ENCODE measurements at places on chromosomes 4 and X.

GRCh38 chrX:81662381-81662780 is 460.5 kb downstream of the SH3BGRL start:
- DNase-seq: no peak

DNA sequence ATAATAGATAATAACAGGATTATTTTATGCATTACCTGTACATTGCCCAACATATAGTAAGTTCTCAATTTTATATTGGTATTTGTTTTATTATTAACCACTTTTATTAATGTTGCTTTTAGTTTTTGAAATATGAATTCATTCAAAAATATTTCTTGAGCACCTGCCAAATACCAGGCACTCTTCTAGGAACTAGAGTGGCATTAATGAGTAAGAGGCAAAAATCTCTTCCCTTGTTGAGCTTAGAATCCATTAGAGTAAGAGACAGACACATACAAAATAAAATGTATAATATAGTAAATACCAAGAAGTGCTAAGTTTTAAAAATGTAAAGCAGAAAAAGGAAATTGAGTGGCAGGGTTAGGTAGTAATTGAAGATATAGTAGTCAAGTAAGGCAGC is 45.8 kb downstream of the TET2 start:
- no peak for DNase-seq

GRCh38 chr4:14143892-14144291 is 516.4 kb upstream of the BOD1L1 start:
- DNase-seq: no peak

GRCh38 chr4:153520801-153521329 is 54.7 kb downstream of the TMEM131L start:
- no peak for DNase-seq

DNA sequence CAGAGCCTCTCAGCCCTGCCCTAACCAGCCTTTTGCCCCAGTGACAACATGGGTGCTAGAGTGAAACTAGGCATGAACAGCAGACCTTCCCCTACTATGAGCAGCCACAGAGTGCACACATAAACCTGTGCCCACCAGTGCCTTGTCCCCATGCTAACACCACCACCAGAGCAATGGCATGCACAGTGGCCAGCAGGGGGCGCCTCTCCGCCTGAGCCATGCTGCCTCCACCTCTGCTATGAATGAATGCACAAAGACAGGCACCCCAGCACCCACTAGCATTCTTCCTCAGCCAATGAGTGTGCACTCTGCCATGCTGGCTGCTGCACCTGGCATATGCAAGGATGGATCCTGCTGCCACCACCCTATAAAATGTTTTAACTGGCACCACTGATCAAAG is 286.9 kb upstream of the FGF16 start:
- no peak for DNase-seq

- no peak for DNase-seq
These were observed 56.0 kb downstream of the GSX2 start for GRCh38 chr4:54155936-54156335.

- DNase-seq: no peak
These were observed 7.6 kb downstream of the CTAG1A start for GRCh38 chrX:154592505-154592904.

- DNase-seq: no peak
These were observed 6.0 kb downstream of the RBPJ start for GRCh38 chr4:26326791-26327190.

DNA sequence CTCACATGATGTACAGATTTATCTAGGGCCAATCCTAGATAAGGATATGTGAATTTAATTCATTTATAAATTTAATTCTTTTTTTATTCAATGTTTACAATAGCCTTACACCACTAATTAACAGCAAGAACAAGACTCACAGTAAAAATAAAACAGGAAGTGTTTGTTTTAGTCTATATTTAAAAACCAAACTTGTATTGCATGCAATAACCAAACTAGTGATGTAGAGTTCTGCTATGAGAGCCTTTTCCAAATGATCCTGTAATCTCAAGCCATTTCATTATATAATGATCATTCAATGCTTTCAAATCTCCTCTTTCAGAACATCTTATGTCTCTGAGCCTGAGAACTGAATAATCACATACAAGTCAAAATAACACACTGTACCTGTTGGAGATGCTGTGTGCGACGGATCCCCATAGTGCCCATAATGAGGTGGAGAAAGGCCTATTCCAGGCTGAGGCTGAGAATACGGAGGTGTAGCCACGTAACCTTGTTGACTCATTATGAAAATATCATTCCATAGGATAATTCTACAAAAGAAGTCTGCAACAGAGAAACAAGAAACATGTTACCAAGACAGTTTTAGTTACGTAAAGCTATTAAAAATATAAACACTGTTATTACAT is 2.6 kb downstream of the SEC24D start:
- no peak for DNase-seq

- DNase-seq: no peak
These were observed 648.7 kb upstream of the DIPK2B start for GRCh38 chrX:45849261-45849862.

DNA sequence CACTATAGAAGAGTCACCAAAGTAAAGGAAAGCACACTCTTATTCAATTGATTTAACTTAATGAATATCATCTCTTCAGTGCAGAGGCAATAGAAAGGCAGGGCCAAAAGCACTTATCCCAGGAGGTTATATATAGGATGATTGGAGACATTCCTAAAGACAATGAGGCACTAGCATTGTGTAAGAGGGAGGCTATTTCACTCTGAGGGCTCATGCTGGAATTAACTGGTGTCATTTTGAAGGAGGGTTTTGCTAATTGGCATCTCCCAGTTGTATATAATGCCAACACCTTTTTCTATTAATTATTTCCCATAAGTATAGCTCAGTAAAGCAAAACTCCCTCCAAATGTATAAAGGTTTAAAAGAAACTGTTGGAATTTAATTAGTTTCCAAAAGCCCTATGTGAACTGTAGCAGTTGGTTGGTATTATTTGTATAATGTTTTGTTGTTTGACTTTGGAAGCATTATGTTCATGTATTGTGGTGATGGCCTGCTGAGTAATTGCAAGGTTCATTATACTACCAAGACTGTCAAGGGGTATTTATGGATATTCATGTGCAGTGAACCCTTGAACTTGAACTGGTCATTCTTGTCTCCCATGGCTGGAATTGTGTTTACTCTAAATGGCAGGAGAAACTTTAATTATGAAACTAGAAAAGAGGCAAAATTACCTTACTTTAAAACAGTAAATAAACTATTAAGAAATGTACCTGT is 270.3 kb downstream of the BMPR1B start:
- DNase-seq: no peak

DNA sequence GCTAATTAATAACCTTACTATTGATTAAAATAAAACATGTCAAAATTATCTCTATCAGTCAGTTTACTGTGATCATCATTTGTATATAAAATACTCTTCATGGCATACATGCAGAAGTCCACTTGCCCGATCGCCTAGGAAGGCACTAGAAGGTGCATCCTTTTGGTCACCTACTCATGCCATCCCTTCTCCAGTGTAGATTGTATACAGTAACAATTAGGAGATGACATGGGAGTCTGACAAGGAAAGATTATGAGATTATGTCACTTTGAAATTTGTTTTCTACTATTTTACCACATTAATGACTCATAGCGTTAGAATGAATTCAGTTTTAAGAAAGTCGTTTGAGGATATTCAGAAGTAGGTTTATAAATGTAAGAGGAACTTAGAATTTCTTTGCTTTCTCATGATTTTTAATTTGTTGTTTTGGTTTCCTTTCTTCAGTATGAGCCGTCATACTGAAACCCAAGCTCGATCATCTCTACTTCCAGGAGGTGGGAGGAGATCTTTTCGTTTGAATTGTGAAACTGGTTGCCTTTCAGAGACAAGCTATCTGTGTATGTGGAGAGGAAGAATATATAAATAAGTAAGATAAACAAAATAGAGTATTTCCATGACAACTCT is 51.1 kb upstream of the UNC5C start:
- DNase-seq: no peak

DNA sequence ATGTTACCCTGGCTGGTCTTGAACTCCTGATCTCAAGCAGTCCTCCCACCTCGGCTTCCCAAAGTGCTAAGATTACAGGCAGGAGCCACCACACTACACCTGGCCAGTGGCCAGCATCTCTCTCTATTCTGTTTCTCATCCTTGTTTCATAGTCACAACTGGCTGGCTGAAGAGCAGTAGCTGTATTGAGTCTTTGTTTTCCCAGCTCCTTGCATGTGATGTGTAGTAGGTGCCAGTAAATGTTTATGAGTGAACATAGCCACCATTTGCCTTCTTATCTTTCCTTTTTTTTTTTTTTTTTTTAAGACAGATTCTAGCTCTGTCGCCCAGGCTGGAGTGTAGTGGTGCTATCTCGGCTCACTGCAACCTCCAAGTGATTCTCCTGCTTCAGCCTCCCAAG is 23.6 kb downstream of the NUDT9 start:
- DNase-seq: no peak

DNA sequence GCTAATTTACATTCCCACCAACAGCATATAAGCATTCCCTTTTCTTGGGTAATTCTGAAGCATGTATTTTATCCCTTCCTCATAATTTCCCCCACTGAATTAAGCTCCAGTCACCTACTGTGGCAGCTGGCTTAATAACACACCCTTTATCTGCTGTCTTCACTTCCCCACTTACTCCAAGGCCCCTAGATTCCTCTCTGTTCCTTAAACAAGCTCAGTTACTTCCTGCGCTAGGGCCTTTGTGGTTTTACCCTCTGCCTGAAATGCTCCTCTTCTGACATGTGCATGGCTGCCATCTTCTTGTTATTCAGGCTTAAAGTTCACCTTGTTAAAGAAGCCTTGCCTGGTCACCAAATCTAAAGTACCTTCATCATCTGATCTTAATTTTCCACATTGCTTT is 47.2 kb upstream of the RPS6KA3 start:
- no peak for DNase-seq

- DNase-seq: no peak
These were observed 104.6 kb downstream of the SLC10A6 start for GRCh38 chr4:86744570-86744969.

DNA sequence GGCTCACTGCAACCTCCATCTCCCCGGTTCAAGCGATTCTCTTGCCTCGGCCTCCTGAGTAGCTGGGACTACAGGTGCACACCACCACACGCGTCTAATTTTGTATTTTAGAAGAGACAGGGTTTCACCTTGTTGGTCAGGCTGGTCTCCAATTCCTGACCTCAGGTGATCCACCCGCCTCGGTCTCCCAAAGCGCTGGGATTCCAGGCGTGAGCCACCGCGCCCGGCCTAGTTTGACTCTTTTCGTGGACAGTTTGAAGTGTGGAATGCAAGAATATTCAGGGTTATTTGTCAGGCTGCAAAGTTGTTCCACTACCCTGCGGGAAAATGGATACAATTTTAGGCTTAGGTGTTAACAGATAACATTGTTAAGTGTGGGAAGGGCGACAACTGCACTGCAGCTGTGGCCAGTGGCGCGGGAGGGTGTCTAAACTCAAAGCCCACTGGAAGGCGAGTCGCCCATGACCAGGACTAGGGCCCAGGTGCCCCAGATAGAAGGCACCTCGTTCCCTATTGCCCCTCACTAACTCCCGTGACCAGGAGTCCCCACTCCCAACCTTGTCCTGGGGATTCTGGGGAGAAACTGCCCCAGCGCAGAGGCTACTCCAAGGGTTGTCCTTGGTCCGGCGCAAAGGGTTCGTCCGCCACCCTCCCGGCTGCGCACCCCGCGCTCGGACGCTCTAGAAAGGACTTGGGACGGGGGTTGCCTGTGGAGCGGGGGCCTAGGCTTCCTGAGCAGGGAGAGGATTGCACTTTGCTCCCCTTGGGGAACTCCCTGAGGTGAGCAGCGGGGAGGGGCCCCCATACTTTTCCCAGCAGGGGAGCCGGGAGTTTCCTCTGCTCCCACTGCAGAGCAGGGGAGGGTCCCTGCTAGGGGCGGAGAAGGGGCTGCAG is 1.1 kb upstream of the CD99 start:
- no peak for DNase-seq
